Stimulated activated CD8-positive, alpha-beta memory T cell treated with anti-CD3 and anti-CD28 coated beads, Interleukin-15, amount 100 ng/mL, for 24 hours (primary cell): ENCODE measurements at places on chromosomes 2 and 18.

GRCh38 chr2:3132466-3132865 lies 245.2 kb downstream of the EIPR1 start:
- DNase-seq, result no peak

GRCh38 chr18:8705961-8706790 lies 820 bp downstream of the MTCL1 start:
- DNase-seq, result no peak

GRCh38 chr2:62920070-62920469 lies 130.6 kb upstream of the OTX1 start:
- DNase-seq, result no peak

DNA sequence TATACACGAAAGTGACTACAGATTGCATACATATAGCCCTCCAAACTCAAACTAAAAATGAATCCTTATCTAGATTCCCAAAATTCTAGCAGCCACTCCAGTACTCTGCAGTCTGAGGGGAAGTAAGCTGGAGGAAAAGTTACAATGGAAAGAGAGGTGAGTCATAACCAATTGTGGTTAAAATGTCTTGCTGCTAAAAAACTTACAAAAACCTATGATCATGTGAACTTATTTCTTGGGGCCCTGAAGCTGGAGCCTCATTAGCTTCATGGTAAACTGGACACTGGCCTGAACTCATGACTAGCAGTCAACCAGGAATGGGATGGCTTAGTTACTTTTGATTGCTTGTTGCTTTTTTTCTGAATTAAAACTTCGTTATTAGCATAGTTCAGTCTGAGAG lies 175.9 kb downstream of the SLC4A3 start:
- no peak for DNase-seq

GRCh38 chr2:120344214-120344975 lies 1.5 kb upstream of the INHBB start:
- DNase-seq, result no peak

GRCh38 chr18:36355511-36355910 lies 58.0 kb downstream of the FHOD3 start:
- no peak for DNase-seq

GRCh38 chr2:8583400-8584173 lies 98.3 kb upstream of the ID2 start:
- DNase-seq, result peak; percentile 63
